ENCODE measurements at places on chromosomes 2 and 18. TPM values are rescaled to one million over a fixed set of nuclear protein-coding genes. Genes with fewer than 3 reads are reported as not detected.

The GRHL1 gene
- total RNA-seq = not detected

The ACVR1C gene
- total RNA-seq = 0.06 TPM

The SKOR2 gene
- total RNA-seq = not detected

The AGAP1 gene
- 11.0 TPM for total RNA-seq

The C18orf63 gene
- total RNA-seq = not detected

The TWIST2 gene
- total RNA-seq = 94.5 TPM

The NETO1 gene
- not detected for total RNA-seq

The CDH2 gene
- total RNA-seq = 12.4 TPM

The PER2 gene
- 4.6 TPM for total RNA-seq

The TTR gene
- total RNA-seq = not detected

The MERTK gene
- total RNA-seq = 0.64 TPM

The CD8A gene
- not detected for total RNA-seq

The MBD5 gene
- 25.8 TPM for total RNA-seq

The CD226 gene
- total RNA-seq = not detected

The IAH1 gene
- total RNA-seq = 62.1 TPM

The BMP10 gene
- total RNA-seq = not detected

The SIX2 gene
- 130 TPM for total RNA-seq

The ARHGEF4 gene
- total RNA-seq = 6.2 TPM

The LRRTM4 gene
- not detected for total RNA-seq

The C1QL2 gene
- not detected for total RNA-seq

The GAL3ST2 gene
- total RNA-seq = not detected

The FSHR gene
- total RNA-seq = not detected

The NT5DC4 gene
- not detected for total RNA-seq

The SNTG2 gene
- 0.78 TPM for total RNA-seq

The IL1R2 gene
- 4.0 TPM for total RNA-seq

The MAP2 gene
- total RNA-seq = 5.8 TPM

The ABCG5 gene
- not detected for total RNA-seq

The C18orf32 gene
- total RNA-seq = 18.0 TPM

The G6PC2 gene
- not detected for total RNA-seq

The TLX2 gene
- not detected for total RNA-seq

The CRYGD gene
- total RNA-seq = not detected

The CTDSP1 gene
- total RNA-seq = 77.1 TPM

The PLCL1 gene
- 15.5 TPM for total RNA-seq

The CYRIA gene
- total RNA-seq = 2.9 TPM

The IL36B gene
- not detected for total RNA-seq

The NEU2 gene
- not detected for total RNA-seq

The MSH6 gene
- total RNA-seq = 36.2 TPM

The SLC9A2 gene
- not detected for total RNA-seq

The TSGA10 gene
- 2.1 TPM for total RNA-seq

The TACR1 gene
- 0.44 TPM for total RNA-seq

The ALK gene
- total RNA-seq = not detected

The SPATA3 gene
- total RNA-seq = not detected

All from cardiac ventricle fibroblast (primary cell).